ENCODE measurements at places on chromosomes 7 and 10.

DNA sequence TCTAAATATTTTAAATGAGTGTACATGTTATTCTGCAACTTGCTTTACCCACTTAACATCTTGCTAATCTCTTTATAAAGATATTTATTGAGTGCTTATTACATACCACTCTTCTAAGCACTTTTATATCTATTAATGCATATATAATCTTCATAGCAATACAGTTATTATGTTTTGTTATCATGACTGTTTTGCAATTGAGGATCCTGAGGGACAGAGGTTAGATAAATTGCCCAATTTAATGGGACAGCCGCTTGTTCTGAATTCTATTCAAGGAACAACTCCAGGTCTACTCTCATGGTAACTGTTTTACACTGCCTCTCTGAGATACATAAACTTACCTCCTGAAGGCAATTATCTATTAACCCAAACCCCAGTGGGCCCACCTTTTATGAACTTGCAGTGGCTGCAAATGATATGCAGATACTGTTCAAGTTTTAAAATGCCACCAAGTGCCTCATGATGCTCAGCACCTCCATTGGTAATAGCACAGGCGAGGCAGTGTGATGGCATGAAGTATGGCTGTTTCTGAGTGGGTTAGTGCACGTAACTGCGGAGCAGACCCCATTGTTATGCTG, 60.5 kb downstream of the PON1 start:
- DNase-seq = no peak

DNA sequence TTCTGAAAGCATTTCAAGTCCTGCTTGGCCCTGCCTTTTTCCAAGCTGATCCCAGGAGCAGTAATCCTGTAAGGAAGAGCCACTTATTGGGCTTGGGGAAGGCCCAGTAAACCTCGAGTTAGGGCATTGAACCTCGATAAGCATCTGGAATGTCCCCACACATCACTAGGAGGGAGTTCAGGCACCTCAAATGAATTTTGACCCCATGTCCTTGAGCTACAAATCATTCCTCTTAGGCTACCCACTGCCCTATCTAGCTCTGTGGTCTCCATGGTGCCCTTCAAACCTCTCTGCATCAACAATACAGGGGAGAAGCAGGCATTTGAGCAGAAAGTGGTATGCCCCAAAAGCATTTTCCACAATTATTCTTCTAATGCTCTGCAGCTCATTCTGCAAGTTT, 33.7 kb downstream of the ZNF503 start:
- no peak for DNase-seq

- no peak for DNase-seq
Measured at GRCh38 chr7:40799-41750, 151.3 kb upstream of the FAM20C start.

DNA sequence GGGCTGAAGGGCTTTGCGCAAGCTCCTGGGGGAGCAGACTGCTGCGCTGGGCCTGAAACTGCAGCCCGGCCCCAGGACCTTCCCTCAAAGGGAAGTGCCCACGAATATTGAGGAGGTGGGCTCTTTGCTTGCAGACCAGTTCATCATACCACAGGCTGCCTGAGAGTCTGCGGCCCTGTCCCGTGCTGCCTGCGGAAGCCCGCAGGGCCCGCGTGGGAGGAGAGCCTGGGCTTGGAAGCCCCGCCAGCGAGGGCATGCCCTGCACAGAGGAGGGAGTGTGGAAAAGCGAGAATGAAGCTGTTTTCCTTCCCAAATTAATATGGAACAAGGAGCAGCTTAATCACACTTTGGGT, 83.6 kb upstream of the MKI67 start:
- no peak for DNase-seq

DNA sequence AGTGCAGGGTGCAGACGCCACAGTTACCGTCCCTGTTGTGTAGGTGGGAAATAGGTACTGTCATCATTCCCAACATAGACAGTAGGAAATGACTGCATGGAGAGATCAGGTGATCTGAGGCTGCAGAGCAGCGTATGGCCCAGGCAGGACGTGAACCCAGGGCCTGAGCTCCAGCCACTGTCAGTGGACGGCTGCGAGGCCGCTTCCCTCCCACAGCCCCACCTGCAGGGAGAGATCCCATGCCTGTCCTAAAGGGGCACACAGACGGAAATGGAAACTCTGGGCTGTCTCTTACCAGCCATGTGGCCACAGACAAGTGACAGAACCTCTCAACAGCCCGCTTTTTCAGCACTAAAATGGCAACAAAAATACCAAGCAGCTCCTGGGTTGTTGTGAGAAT, 44.5 kb upstream of the MNX1 start:
- DNase-seq = no peak

- DNase-seq = no peak
Measured at GRCh38 chr10:77405771-77406241, 231.8 kb downstream of the KCNMA1 start.
